ENCODE measurements at places on chromosomes 6 and 20.
A peak's percentile ranks its signal among the peaks of the same experiment; 100 is the strongest.

GRCh38 chr6:132751306-132751705, 6.4 kb downstream of the VNN2 start:
- no peak for DNase-seq

- no peak for DNase-seq
Observed at GRCh38 chr6:121223930-121224329, 110.3 kb downstream of the TBC1D32 start.

DNA sequence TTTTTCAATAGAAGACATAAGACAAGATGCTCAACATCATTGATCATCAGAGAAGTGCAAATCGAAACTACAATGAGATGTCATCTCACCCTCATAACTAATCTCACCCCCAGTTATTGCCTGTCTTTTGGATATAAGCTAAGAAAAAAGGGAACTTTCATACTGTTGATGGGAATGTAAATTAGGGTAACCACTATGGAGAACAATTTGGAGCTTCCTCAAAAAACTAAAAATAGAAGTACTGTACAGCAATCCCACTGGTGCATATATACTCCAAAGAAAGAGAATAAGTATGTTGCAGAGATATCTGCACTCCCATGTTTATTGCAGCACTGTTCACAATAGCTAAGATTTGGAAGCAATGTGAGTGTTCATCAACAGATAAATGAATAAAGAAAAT, 26.4 kb upstream of the PHF3 start:
- DNase-seq, result no peak

DNA sequence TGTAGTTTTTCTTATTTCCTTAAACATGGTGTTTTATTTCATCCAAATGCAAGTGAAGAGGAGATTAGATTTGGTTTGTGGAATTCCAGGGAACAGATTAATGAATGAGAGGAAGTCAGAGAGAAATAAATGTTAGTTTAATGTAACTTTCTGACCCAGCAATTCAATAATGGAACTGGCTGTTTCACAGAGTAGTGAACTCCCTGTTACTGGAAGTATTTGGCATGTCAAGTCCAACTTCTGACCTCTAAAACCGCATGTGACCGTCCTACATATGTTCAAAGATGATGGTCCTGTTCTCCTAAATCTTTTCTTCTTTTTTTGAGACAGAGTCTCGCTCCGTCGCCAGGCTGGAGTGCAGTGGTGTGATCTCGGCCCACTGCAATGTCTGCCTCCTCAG, 18.7 kb downstream of the PROCR start:
- no peak for DNase-seq

DNA sequence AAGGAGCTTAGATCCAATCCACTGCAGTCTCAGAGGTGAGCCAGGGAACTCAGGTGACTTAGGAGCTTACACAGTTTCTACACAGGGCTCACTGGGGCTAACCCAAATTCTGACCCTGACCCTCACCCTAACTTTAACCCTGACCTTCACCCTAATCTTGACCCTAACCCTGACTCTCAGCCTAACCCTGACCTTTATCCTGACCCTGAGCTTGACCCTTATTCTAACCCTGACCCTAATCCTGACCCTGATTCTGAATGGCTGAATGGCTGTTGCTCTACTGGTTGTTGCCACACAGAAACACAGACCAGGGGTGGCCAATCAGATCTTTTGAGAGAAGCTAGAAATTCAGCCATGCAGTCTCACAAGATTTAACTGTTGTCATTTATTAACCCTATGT, 180.1 kb downstream of the TSHZ2 start:
- no peak for DNase-seq

DNA sequence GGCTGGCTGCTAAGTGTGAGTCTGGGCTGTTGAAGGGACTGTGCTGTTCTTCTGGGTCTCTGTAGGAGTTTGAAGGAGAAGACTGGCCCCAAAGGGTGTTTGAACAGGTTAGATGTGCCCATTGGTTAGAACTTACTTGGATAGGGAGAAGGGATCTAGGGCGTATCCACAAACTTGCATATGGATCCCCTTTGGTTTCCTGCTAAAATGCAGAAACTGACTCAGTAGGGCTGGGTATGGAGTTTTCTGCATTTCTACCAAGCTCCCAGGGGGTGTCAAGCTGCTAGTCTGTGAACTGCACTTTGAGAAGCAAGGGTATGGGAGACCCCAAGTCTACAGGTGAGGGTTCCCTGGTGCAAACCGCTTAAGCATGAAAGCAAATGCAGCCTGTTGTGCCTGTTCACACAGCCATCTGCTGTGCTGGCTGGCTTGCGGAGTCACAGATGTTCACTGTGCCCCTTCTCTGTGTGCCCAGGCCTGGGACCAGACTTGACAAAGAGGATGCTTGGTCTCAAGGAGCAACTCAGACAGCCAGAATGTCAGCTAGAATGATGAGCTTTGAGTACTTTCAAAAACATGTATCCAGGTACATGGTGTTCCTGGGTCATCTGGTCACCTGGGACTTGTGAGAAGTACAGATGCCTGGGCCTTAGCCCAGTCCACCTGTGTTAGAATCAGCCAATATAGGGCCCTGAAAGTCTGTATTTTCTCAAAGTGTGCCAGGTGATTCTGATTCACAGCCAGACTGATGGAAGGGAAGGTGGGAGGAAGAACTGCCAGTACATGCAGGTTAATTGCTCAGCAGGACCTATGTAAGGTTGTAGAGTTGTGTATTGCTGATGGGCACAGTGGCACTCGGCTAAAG, 7.4 kb downstream of the PPP1R16B start:
- no peak for DNase-seq

DNA sequence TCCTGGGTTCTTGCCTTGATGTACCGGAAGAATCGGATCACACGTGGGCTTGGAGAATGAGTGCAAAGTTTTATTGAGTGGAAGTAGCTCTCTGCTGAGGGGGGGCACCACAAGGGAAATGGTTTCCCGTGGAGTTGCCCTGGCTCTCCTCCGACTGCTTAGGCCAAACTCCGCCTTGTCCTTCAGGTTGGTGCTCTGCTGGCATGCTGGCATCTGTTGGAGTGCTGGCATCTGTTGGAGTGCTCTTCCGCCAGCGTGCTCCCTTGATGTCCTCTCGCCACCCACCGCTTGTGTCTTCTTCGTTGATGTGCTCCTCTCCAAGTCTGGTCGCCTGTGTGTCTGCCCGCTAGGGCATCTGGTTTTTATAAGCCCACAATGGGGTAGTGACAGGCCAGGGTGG, 317.1 kb upstream of the HSF2 start:
- no peak for DNase-seq

DNA sequence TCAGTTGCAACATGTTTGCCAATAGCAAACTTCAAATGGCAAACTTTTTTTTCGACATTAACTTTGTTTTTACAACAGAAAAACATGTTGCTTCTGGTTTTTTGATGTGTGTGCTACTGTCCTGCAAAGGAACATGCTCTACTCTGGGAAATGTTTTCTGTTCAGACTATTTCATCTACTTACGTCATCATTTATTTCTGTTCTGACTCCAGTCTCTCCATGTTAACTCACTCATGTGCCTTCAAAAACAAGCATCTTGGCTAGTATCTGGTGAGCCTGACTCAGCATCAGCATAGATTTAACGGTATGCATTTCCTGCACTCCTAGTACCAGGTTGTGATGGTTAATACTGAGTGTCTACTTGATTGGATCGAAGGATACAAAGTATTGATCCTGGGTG, 36.1 kb upstream of the MAP7 start:
- no peak for DNase-seq

DNA sequence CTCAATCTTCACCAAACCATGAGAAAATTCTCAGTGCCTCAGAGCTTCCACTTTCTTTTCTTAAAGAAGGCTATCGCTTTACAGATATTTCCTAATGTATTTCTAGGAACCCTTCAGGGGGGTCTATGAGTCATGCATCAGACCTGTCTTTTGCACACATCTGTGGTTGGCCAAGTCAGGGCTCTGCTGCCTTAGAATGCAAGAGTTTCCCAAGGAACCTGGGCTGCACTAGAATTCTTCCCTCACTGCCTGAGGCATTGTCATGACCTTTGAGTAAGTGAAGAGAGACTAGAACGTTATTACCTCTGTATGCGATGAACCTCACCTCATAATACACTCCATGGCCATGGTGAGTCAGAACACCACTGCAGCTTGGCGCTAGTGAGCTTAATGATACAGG, 365.0 kb upstream of the ID4 start:
- no peak for DNase-seq

DNA sequence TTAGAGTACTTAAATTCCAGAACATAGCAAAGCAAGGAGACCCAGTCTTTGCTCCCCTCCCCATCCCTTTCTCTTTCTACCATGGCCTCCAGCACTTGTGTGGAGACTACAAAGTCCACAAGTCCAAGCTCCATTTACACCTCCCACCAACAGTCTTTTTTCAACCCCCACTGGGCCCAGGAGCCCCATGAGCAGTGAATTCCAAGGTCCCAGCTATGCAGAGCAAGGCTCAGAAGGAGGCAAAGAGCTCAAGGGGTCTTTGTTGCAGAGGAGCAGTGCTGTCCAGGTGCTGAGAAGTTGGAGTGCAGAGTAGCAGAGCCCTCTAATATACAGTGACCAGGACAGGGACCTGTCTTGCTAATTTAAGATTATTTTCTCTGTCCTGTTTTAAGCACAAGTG, 9.0 kb downstream of the PAK5 start:
- no peak for DNase-seq

DNA sequence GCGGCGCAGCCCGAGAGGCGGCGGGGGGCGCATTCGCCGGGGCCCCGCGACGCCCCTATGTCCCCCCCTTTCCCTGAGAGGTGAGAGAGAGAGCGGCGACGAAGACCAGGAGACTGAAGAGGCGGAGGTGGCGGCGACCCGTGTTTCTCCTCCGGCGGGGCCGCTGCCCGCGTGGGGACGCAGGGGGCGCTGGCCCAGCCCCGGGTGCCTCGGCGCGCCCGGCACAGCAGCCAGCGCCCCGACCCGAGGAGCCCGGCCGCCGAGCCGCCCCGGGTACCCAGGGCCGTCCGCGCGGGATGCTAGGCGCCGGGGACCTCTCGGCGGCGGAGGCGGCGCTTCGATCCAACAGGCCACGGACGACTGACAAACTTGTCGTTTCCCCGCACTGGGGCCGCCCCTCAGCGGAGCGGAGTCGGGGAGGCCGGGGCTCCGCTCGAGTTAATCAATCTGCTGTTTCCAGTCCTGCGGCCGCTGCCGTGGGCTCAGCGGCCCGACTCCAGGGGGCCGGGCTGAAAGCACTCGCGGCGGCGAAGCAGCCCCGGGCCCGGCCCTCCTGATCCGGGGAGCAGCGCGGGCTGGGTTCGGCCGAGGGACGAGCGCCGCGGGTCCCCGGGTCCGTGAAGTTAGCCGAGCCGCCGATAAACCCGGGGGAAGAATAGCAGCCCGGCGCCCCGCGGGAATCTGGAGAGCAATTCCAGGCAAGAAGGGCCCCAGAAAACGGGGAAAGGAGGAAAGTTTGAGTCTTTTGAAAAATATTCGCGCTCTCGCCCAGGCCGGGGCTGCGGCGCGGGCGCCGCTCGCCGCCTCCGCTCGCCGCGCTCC, 631 bp downstream of the MDGA1 start:
- DNase-seq, result peak; percentile 33

GRCh38 chr6:138226700-138227315, 8.5 kb upstream of the PBOV1 start:
- no peak for DNase-seq

DNA sequence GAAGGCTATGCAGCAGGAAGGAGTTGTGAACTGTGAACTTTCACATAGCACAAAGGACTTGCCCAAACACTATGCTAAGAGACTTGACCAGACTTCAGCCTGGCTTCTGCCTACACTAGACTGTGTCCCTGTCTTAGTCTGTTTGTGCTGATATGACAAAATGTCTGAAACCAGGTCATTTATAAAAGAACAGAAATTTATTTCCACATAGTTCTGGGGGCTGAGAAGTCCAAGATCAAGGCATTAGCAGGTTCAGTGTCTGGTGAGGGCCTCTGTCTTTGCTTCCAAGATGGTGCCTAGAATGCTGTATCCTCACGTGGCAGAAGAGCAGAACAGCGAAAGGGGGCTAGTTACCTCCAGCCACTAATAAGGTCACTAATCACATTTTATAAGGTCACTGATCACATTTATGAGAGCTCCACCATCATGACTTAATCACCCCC, 16.0 kb upstream of the MCM3 start:
- no peak for DNase-seq

- DNase-seq, result no peak
Observed at GRCh38 chr6:163284151-163284550, 130.4 kb upstream of the QKI start.

- DNase-seq, result no peak
Observed at GRCh38 chr6:89581689-89582088, 56.9 kb downstream of the LYRM2 start.

- no peak for DNase-seq
Observed at GRCh38 chr20:11210611-11211010, 536.8 kb upstream of the JAG1 start.

GRCh38 chr6:103617642-103618041, 1242.1 kb downstream of the HACE1 start:
- DNase-seq, result no peak

- no peak for DNase-seq
Observed at GRCh38 chr20:61556111-61556510, 304.1 kb downstream of the CDH4 start.

DNA sequence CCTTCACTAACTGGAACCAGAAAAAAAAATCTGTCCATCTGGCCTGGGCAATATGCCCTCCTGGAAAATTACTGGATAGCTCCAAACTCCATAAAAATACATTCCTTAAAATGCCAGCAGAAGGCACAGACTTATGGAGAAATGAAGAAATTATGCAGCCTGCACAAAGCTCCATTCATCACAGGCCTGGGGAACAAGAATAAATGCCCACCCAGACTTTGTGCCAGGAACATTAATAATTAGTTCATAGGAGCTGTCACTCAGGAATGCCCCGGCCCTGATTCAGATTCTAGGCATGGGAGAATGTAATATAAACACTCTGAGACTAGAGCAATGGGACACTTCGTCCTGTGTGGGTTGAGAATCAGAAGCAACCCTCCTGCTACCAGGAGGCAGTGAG, 199.3 kb downstream of the OTOR start:
- no peak for DNase-seq

- no peak for DNase-seq
Observed at GRCh38 chr6:150895928-150896632, 30.6 kb downstream of the MTHFD1L start.

DNA sequence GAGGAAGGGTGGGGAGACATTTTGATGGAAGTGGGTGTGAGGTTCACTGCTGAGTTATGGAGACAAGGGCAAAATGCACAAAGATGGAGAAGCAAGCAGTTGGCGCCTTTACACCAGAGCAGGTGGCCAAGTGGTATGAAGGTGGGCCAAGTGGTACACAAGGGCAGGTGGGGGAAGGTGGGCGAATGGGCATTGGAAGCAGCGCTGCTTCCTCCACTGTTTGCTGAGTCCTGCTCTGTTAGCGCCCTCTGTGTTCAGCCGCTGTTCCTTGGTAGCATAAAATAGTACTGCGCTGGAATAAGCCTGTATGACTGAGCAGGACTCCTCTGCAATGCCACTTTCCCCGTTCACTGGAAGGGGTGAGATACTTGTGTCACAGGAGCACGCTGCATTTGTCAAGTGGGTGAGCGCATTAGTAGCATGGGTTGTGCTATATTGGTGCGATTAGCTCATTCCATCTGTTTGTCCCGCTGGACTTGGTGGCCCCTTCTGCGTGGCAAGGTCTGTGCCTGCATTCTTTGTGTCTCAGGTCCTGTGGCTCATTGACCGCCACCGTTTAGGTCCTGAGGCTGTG, 116.4 kb downstream of the TOX2 start:
- DNase-seq, result no peak

GRCh38 chr6:169800668-169801395, 49.4 kb downstream of the ERMARD start:
- no peak for DNase-seq

Measured in stimulated activated naive CD4-positive, alpha-beta T cell treated with Interleukin-2 at 50 U/mL for 16 hours (primary cell).